ENCODE measurements at places on chromosomes 12 and 14. TPM values are rescaled to one million over a fixed set of nuclear protein-coding genes. Genes with fewer than 3 reads are reported as not detected.
A peak's percentile ranks its signal among the peaks of the same experiment; 100 is the strongest.

GRCh38 chr14:80754696-80755095, 186.8 kb downstream of the CEP128 start:
- no peak for DNase-seq

Gene SLC15A5
- polyA plus RNA-seq = not detected

Gene NDUFA12
- polyA plus RNA-seq = 203 TPM

Gene NOVA1
- 5.1 TPM for polyA plus RNA-seq

GRCh38 chr12:26735249-26735639, 97.8 kb downstream of the ITPR2 start:
- DNase-seq = no peak

GRCh38 chr12:66552716-66553115, 126.2 kb downstream of the GRIP1 start:
- DNase-seq = no peak

DNA sequence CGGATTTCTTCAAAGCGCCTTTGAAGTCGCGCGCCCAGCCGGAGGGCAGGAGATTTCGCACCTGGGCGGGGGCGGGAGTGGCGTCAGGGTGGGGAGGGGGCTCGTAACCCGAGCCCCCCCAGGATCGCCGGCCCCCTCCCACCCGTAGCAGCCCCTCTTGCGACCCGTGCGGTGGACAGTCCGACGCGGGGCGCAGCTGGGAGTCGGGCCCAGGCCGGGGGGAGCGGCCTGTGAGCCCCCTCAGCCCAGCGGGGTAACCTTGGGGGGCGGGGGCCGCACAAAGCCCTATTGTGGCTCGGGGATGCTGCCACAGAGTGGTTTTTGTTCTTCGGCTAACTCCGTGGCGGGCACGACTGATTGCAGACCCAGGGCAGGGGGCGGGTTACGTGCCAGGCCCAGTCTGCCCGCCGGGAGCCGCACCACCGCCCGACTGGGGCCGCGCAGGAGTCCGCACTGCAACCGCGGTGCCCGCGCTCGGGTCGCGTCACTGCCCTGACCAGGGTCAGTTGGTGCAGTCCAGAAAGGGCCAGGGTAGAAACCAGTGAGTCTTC, 4.2 kb upstream of the AAAS start:
- DNase-seq = peak; percentile 39

- no peak for DNase-seq
Measured at GRCh38 chr14:104522926-104523545, 56.5 kb upstream of the C14orf180 start.

- DNase-seq = no peak
Measured at GRCh38 chr14:63130531-63130930, 73.7 kb upstream of the RHOJ start.

Gene PITPNM2
- polyA plus RNA-seq = 13.6 TPM

Gene FGD4
- 2.0 TPM for polyA plus RNA-seq

Gene TOMM20L
- polyA plus RNA-seq = not detected

Gene AKAP6
- polyA plus RNA-seq = 0.22 TPM

- no peak for DNase-seq
Measured at GRCh38 chr14:64915797-64916196, 1.5 kb downstream of the CHURC1 start.

DNA sequence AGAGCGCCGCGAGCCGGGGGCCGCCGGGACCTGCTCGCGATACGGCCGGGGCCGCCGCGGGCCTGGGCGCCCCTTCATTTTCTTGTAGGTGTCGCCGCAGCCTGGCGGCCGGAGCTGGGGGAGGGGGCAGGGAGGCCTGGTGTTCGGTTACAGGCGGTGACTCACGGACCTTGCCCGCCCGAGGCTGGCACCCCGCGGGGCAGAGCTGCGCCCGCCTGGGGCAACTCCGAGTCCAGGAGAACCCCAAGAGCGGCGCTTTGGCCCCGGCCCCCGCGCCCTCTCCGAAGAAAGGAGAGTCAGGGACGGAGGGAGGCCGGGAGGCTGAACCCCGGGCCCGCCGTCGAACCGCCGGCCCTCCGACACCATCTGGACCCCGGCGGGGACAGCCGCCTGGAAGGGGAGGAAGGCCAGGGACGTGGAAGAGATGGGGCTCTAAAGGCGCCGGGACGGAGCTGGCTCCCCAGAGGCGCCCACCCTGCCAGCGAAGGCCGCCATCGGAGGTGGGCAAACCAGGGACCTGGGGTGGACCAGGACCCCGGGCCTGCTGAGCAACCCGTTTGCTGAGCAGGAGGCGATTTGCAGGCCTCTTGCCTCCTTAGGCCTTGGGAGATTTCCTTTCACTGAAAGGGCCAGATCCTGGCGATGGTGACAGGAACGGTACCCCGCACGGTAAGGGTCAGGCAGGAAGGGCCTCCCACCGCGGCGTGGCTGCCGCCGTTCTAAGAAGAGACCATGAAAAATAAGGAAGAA, 843 bp upstream of the NUAK1 start:
- peak; percentile 89 for DNase-seq

Gene SLC7A8
- 0.35 TPM for polyA plus RNA-seq

- no peak for DNase-seq
Measured at GRCh38 chr12:57497223-57498131, 9.6 kb downstream of the MARS1 start.

- peak; percentile 91 for DNase-seq
Measured at GRCh38 chr14:64762044-64763034, 58.1 kb downstream of the PLEKHG3 start.

DNA sequence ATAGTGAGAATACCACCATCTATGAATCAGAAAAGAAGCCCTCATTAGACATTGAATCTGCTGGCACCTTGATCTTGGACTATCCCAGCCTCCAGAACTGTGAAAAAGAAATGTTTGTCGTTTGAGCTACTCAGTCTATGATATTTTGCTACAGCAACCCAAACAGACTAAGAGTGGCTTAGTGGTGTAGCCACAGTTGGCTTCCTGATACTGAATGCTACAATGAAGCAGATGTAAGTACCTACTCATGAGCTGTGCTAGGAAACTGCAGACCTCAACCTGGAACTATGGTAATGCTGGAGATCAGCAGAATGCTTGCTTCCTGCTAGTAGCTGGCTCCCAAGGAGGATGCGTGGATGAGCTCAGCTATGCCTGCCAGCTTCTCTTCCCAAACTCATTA, 268.6 kb upstream of the CRY1 start:
- DNase-seq = no peak

DNA sequence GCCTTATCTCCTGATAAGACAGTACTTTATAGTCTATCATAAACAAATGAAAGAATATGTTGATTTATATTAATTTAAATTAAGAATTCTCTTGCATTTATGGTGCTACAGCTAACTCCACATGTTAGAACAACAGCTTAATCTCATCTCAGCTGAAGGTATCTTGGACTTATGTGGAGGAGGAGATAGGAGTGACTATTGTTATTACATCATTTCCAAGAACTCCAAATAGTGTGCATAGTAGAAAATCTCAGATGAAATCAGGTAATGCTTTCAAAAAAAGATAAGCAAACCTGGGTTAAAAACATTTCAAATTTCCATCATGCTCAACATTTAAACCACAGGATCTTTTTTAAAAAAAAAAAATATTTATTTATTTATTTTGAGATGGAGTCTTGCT, 31.3 kb upstream of the ISM2 start:
- no peak for DNase-seq

Data from A549 (cell line).